GM23248 (cell line): ENCODE measurements at places on chromosomes 5 and 9. TPM values are rescaled to one million over a fixed set of nuclear protein-coding genes. Genes with fewer than 3 reads are reported as not detected.

DNA sequence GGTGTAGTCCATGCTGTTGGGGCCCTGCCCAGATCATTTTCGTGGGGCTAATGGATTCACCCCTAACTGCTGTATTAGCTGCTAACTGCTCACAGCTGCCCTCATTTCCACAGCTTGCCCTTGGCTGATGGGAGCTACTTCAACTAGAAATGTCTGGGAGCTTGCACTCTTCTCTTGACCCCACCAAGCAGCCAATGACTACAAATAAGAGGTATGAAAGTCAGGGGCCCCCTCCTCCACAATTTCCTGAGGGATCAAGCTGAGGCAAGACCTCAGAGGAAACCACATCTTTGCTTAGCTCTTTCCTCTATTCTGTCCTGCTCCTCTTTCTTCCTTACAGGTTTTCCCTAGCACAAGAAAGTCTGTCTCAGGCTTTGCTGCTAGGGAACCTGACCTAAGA is 397.5 kb downstream of the MLLT3 start:
- H3K27me3 ChIP-seq, result no peaks in the 10 kb centered on the region
- H3K4me1 ChIP-seq, result no peaks in the 10 kb centered on the region
- no peaks in the 10 kb centered on the region for H3K36me3 ChIP-seq

DNA sequence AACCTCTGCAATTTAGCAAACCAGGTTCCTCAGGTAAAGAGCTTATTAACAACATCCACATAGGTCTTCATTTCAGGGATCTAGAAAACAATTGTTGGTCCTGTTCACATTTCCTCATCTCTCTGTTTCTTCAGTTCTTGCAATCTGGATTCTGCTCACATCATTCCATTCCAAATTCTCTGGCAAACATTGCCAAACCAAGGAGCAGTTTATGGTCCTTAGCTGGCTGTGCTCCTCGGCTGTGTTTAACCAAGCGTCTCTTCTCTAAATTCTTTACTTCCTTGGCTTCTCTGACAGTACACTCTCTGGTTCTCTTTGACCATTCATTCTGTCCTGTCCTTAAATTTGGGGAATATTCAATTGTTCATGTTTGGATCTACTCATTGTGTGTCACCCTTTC is 65.8 kb upstream of the RANBP3L start:
- no peaks in the 10 kb centered on the region for H3K36me3 ChIP-seq
- H3K4me1 ChIP-seq, result peaks cover 33% of the 10 kb centered on the region
- H3K27me3 ChIP-seq, result no peaks in the 10 kb centered on the region
- peak overlapping the region; percentile 48 for H3K27ac ChIP-seq
- no peak overlapping the region for H3K4me3 ChIP-seq
- peak; percentile 70 for DNase-seq

GRCh38 chr5:124124711-124125229 is 612.8 kb downstream of the CSNK1G3 start:
- peaks cover 14% of the 10 kb centered on the region for H3K27me3 ChIP-seq
- no peak overlapping the region for H3K4me3 ChIP-seq
- no peaks in the 10 kb centered on the region for H3K4me1 ChIP-seq
- no peak overlapping the region for H3K27ac ChIP-seq

- no peaks in the 10 kb centered on the region for H3K36me3 ChIP-seq
- H3K4me3 ChIP-seq, result no peak overlapping the region
Observed at GRCh38 chr9:99050292-99050911, 54.5 kb upstream of the TGFBR1 start.

DNA sequence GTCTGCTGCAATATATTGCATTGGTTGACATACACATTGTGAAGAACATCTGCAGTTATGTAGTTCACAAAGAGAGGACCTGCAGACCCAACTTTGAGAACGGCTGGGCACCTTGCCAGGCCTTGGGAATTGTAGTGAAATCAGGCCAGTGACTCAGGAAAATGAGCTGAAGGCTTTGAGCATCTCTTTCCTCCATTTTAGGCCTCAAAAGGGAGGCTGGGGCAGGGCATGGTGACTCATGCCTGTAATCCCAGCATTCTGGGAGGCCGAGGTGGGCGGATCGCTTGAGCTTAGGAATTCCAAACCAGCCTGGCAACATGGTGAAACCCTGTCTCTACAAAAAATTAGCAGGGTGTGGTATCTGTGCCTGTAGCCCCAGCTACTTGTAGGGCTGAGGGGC is 1.4 kb upstream of the IPPK start:
- H3K4me1 ChIP-seq, result peaks cover 22% of the 10 kb centered on the region
- no peaks in the 10 kb centered on the region for H3K27me3 ChIP-seq
- H3K4me3 ChIP-seq, result peak overlapping the region; percentile 90
- peak overlapping the region; percentile 99 for H3K27ac ChIP-seq
- no peaks in the 10 kb centered on the region for H3K36me3 ChIP-seq
- peak; percentile 93 for DNase-seq

PCDHA8 gene
- not detected in 2 replicates for total RNA-seq

RPS14 gene
- total RNA-seq, result 1,694 and 1,749 TPM in 2 replicates
